ENCODE measurements at places on chromosomes 6 and 20.

DNA sequence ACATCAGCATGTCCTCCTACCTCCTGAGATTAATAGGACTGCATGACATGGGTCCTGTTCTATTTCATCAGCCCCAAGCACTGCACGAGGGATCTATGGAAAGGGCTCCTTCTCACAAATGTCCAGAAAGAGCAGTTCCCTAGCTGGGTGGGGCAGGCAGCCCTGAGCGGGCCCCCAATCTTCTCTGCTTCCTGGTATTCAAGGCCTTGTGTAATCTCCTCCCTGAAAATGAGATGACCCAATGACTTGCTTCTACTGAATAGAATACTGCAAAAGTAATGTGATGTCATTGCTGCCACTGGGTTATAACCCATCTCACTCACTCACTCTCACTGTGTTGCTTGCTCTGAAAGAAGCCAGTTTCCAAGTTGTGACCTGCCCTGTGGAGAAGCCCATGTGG, 126.4 kb downstream of the OPRM1 start:
- DNase-seq, result no peak

GRCh38 chr6:82066991-82067411, 180.5 kb downstream of the IBTK start:
- DNase-seq, result no peak

DNA sequence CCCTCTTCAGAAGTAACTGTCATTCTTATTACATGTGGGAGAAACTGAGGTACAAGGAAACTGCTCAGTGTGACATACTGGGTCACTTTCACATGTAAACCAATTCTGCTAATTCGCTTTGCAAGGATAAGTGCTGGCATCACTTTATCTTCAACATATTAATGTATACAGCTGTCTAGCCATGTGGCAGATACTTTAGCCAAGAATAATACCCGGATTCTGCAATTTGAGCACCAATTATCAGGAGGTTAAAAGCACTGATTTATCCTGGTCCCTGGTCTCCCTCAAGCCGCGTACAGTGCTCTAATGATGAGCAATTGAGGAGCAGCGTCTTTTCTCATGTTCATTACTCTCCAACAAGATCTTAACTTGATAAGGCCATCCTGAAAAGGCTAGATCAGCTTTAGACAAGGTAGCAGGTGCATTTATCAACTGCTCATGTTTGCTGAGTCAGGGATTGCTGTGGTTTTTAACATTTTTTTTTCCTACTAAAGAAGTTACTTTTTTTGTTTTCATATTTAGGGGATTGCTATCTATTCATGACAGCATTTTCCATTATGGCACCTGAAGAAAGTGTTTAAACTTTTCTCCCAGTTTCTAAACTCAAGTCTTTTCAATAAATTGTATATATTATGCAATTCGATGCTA, 1066.3 kb upstream of the MAP3K7 start:
- no peak for DNase-seq

- DNase-seq, result no peak
These were observed 57.3 kb upstream of the CNKSR3 start for GRCh38 chr6:154567695-154568220.

- no peak for DNase-seq
These were observed 222.8 kb upstream of the PLN start for GRCh38 chr6:118325220-118325860.

DNA sequence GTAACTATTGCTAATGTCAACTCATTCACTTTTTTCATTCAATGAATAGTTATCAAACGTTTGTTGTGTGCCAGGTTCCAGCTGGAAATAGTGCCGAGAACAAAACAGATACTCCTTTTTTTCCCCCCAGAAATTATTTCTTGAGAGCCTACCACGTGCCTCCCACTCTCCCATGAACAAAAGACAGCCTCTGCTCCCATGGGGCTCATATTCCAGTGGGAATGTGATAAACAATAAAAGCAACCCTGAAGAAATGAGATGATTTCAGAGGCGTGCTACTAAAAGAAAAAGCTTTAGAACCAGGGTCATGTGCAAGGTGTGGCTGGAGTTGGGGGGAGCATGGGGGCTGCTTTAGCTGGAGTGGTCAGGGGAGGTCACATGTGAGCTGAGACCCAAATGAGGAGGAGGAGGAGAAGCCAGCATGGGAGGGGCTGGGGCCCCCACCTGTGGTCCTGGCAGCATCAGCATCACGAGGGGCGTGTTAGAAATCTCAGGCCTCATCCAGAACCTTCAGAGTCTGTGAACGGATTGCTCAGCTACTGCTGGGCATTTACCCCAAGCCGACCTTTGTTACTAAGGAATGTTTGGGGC, 157.4 kb downstream of the EYA2 start:
- no peak for DNase-seq

DNA sequence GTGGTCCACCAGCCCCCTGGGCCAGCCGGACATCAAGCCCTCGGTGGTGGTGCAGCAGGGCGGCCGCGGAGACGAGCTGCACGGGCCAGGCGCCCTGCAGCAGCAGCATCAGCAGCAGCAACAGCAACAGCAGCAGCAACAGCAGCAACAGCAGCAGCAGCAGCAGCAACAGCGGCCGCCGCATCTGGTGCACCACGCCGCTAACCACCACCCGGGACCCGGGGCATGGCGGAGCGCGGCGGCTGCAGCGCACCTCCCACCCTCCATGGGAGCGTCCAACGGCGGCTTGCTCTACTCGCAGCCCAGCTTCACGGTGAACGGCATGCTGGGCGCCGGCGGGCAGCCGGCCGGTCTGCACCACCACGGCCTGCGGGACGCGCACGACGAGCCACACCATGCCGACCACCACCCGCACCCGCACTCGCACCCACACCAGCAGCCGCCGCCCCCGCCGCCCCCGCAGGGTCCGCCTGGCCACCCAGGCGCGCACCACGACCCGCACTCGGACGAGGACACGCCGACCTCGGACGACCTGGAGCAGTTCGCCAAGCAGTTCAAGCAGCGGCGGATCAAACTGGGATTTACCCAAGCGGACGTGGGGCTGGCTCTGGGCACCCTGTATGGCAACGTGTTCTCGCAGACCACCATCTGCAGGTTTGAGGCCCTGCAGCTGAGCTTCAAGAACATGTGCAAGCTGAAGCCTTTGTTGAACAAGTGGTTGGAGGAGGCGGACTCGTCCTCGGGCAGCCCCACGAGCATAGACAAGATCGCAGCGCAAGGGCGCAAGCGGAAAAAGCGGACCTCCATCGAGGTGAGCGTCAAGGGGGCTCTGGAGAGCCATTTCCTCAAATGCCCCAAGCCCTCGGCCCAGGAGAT, 1.0 kb downstream of the POU3F2 start:
- DNase-seq, result peak; percentile 73

DNA sequence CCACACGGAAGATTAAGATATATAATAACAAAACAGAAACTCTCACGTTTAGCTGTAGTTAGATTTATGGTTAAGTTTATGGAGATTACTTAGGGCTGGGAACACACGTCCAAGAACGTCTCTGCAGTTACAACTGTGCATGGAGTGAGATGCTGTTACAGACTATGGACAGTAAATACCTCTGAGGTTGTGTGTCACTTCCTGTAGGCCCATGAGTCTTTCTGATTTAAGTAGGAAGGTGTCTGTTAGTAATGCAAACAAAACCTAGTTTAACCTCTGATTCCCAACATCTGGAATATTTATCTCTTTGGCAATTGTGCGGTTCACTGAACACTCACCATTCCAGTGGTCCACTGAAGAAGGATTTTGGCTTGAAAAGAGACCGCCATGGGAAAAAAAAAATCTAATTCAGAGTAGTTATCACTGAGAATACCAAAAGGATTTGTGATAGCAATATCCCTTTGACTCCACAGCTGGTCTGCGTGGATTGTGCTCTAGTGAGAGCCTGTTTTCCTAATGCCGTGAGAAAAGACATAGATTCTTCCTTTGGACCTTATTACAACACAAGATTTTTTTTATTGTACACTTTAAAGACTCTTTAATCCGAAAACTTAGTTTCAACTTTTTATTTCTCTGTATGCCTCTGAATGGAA, 478.2 kb upstream of the CITED2 start:
- DNase-seq, result no peak

GRCh38 chr6:136737871-136738691, 54.2 kb downstream of the MAP3K5 start:
- DNase-seq, result no peak

DNA sequence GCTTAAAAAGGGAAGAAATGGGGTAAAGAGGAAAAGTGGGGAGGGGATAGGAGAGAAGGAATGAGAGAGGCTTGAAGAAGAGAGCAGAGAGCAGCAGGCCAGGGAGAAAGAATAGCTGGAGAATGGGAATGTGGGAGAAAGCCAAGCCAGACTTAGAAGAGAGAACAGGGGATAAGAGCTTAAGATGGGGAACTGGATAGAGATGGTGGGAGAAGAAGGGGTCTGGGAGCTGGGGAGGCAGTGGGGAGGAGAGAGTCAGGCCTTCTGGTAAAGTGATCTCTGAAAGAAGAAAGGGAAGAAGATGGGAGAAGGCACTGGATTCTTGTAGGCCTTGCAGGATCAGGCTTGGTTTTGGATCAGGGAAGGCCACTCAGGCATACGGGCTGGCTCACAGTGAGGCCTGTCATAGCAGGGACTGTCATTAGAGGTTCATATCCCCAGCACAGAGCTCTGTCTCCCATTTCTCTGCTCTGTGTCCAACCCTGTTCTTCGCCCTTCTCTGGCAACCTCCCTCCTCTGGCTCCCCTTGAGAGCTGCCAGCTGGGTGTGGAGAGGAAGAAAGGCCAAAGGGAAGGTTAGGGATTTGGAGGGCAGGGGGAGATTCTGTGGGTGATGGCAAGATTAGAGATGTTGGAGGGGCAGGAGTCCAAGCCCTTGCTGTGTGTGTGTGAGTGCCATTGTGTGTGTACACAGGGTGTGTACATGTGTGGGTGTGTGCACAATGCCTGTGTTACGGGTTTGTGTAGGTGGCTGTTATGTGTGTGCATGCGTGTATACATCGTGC, 9.3 kb downstream of the SYNGAP1 start:
- DNase-seq, result no peak

DNA sequence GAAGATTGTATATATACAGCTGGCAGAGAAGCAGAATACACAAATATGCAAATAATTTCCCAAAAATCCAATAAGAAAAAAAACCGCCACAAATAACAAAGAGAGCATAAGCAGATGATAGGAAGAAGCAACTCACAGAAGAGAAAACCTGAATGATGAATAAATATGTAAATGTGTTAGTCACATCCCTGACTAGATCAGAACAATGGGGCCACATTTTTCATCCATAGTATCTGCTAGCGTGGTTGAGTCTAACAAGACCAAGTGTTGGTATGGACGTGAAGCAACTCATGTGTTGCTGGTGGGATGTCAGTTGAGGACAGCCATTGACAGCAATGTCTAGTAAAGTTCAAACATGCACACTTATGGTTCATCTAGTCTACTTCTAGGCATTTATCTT, 3.9 kb upstream of the SLC22A3 start:
- no peak for DNase-seq

- DNase-seq, result no peak
These were observed 22.9 kb downstream of the OR2B2 start for GRCh38 chr6:27889275-27889627.

DNA sequence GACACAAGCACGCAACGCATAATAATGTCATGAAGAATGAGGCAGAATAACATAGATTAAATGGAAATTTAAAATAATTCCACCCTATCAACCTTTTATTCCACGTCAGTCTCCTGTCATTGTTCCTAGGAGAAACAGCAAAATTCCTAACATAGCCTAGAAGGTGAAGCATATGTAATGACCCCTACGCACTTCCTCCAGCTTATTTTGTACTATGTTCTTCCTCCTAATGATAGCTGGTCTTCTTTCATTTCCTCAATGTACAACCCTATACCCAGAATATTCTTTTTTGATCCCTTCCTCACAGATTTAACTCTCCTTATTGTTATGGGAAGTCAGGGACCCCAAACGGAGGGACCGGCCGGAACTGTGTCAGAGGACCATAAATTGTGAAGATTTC, 122.0 kb upstream of the CARMIL1 start:
- no peak for DNase-seq

DNA sequence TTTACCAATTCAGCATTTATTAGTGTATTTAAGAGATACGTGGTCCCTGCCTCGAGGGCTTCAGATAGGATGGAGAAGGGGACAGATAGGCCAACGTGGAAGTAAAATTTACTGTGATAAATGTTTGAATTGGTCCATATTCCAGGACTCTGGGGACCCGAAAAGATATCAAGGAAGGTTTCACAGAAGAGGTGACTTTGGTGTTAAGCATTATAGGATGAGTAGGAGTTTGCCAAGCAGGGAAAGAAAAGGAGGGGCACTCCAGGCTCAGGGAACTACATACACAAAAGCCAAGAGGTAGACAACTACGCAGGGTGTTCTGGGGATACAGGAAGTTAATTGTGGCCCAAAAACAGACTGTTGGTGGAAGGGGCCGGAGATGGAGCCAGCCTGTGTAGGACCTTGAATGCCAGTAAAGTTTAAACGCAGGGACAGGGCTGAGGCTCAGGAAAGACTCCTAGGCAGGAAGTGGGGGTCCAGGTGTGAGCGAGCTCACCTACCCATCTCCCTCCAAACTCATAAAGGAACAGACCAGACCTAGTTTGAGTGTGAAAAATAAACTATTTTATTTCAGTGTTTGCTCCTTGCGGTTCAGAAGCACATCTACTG, 37.0 kb downstream of the TGM2 start:
- DNase-seq, result no peak

- DNase-seq, result no peak
These were observed 566.8 kb downstream of the TFAP2A start for GRCh38 chr6:9848094-9848493.

GRCh38 chr6:36333931-36334725, 2.6 kb downstream of the BNIP5 start:
- DNase-seq, result no peak

GRCh38 chr20:56778765-56779195, 149.7 kb downstream of the TFAP2C start:
- DNase-seq, result peak; percentile 45

- DNase-seq, result no peak
These were observed 83.6 kb downstream of the MDGA1 start for GRCh38 chr6:37614059-37614458.

GRCh38 chr6:166815629-166816028, 140.7 kb downstream of the RNASET2 start:
- DNase-seq, result no peak

GRCh38 chr6:80454661-80455365, 348.3 kb downstream of the BCKDHB start:
- no peak for DNase-seq

GRCh38 chr6:47787620-47788497, 6.0 kb downstream of the OPN5 start:
- peak; percentile 69 for DNase-seq
